Common myeloid progenitor, CD34-positive (primary cell): ENCODE measurements at places on chromosomes 2 and 18.

- no peak for DNase-seq
These were observed 55.2 kb downstream of the ZEB2 start for GRCh38 chr2:144464730-144465129.

- DNase-seq, result no peak
These were observed 899 bp upstream of the GFPT1 start for GRCh38 chr2:69387770-69388481.

- no peak for DNase-seq
These were observed 57.9 kb upstream of the EPAS1 start for GRCh38 chr2:46239175-46239846.

DNA sequence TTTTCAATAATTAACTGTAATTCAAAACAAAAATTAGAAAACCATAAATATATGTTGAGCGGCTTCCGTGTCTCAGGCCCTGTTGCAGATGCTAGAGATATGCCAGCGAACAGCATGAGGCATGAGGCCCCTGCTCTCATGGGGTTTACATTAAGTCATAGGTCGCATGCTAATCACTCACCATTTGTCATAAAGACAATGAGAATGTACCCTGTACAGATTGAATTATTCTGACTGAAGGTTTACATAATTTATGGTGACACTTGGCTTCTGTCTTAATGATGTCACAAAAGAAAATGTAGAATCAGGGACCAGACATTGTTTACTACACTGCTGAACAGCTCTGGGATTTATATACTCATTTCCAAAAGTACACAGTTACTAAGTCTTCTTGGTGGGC is 5.9 kb upstream of the VAPA start:
- DNase-seq, result no peak

DNA sequence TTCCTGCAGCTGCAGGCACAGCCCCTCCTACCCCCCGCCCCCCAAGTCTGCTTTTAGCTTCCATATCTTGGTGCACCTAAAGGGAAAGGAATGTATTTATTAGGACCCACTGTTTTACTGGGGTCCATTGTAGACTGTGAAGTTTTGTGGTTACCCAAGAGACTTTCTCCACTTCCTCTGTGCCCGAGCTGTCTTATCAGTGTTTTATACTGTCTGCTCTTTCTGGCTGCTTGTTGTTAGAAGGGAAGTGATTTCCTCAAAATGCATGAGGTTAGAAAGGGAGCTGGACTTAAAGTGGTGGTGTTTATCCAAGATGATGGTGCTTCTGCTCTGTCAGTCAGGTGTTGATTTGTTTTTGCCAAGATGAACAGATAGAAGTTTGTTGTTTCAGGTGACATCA is 85.0 kb downstream of the PTH2R start:
- DNase-seq, result peak; percentile 72

DNA sequence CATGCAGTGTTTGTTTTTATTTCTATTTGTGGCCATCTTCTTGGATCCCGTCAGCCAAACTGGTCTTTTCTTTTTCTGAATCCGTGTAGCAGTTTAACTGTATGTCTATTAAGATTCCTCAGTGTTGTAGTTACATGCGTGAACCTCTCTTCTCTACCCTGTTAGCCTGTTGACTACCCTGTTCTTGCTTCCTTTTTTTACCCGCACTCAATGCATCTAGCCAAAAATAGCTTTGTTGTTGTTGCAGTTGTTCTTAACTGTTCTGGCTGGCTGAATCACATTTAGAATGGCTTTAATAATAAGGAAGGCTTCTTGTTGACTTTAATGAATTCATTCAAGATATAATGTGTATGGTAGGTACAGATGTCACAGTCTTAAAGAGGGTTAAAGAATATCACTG is 137.1 kb downstream of the LCLAT1 start:
- peak; percentile 30 for DNase-seq

GRCh38 chr18:22816266-22817176 is 116.6 kb upstream of the RBBP8 start:
- no peak for DNase-seq

GRCh38 chr18:13112982-13113381 is 105.6 kb upstream of the LDLRAD4 start:
- peak; percentile 30 for DNase-seq

DNA sequence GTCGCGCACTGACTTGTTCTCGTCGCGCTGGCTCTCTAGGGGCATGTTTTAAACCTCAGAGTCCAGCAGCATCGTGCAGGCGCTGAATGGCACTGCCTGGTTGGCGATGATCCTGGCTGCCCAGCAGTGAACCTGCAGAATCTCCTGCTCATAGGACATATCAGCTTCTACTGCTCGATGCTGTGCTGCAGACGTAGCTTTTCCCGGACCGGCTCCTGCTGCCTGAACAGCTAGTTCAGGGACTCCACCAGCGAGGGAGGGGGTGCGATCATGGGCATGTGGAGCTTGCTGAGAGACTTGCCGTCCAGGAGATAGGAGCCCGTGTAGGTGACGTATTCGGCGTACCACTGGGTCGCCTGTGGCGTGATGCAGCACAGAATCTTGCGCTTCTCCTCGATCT is 890.0 kb upstream of the LRRTM1 start:
- no peak for DNase-seq

- DNase-seq, result no peak
These were observed 9.0 kb downstream of the TEX51 start for GRCh38 chr2:126907671-126908070.

DNA sequence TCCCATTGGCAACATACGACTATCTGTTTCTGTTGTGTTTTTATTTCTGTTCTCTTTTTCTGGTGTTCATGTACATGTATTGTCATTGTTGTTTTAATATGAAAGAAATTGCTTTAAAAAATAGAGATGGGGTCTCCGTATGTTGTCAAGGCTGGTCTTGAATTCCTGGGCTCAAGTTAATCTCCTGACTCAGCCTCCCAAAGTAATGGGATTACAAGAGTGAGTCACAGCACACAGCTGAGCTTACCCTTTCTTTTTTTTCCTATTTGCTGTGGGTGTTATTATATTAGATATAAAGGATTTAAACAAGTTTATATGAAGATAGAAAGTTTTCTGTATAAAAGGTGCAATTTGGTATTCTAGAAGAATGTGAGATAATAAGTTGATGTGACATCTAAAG is 554.6 kb downstream of the DSC3 start:
- DNase-seq, result no peak

DNA sequence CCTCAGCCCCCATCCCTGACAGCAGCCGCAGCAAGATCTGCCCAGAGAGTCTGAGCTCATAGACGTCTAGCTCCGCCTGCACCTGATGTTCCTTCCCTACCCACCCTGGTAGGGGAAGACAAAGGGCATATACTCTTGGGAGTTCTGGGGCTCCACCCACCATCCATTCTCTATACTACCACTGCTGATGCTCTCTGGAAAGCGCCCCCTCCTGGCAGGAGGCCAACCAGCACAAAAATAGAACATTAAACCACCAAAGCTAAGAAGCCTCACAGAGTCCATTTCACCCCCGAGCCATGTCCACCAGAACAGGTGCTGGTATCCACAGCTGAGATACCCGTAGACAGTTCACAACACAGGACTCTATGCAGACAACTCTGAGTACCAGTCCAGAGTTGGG is 662.6 kb upstream of the FAM98A start:
- DNase-seq, result no peak

DNA sequence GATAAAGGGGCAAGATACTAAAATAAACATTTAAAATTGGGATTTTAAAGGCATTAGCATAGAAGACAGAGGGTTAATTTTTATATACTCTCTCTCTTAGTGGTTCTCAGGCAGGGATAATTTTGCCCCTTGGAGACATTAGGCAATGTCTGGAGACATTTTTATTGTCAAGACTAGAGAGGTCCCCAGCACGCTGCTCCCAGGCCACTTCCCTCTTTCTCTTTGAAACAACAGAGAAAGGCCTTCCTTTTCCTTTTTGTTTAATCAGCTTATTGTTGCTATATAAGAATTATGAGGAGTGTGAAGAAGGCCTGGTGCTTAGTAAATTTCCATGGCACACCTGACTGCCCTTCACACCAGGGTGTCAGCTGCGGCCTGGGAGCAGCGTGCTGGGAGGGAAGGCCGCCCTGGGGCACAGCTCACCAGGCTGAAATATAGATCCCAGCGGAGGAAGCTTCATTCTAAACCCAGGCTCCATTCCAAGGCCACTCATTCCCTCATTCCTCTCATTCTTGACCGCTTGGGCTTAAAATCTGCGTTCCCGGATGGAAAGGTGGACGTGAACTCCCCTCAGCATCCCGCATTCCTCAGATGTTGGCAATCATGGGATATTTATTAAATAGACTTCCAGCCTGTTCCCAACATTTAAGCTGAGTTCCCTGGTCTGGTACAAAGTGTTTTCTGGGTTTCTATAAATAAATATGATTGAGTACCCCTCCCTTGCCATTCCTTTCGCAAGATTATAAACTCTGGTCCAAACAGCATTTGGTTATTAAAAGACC is 22.5 kb downstream of the SLC14A2 start:
- no peak for DNase-seq

DNA sequence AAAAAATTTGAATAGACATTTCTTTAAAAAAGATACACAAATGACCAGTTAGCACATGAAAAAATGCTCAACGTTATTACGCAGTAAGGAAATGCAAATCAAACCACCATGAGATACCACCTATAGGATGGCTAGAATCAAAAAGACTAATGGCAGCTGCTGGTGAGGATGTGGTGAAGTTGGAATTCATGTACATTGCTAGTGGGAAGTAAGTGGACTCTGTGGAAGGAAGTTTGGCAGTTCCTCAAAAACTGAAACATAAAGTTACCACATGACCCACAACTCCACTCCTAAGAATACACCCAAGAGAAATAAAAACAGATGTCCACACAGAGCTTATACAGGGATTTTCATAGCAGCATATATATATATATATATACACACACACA is 51.2 kb downstream of the MBP start:
- peak; percentile 86 for DNase-seq

DNA sequence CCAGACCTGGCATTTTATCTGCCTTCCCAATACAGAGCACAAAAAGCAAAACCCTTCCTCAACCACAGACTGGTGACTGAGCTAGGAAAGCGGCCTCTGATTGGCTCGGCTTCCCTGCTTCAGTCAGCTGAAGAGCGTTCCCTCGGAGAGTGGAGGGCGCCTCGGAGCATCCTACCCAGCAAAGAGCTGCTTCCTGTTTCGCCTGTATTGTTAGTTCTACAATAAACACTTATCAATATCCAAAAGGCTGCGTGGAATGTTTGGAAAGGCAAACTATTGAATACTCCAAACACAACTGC is 125.0 kb downstream of the CACNB4 start:
- DNase-seq, result peak; percentile 45

- peak; percentile 2 for DNase-seq
These were observed 147.7 kb downstream of the TRABD2A start for GRCh38 chr2:84732897-84733778.

- no peak for DNase-seq
These were observed 220.7 kb downstream of the PRKCE start for GRCh38 chr2:45872211-45872610.

- no peak for DNase-seq
These were observed 16.4 kb downstream of the SLC16A14 start for GRCh38 chr2:230052299-230052698.

DNA sequence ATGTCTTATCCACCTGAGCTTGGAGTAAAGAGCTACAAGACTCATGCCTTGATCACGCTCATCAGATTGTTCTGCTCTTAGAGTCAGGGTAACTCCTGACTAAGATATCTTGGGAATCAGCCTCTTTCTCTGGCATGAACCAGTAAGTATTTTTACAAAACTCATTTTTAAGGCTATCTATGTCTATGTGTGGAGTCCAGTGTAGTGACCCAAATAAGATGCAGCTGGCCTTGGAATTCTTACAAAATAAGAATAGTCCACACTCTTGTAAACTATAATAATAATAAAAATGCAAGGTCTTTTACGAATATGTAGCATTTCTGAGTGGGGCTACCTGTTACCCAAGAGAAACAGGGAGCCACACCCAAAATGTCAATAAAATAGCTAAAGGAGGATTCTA is 498.3 kb upstream of the SYT4 start:
- DNase-seq, result no peak

- no peak for DNase-seq
These were observed 1523.7 kb upstream of the PIK3C3 start for GRCh38 chr18:40431071-40431985.

- DNase-seq, result peak; percentile 86
These were observed 7.2 kb downstream of the AGAP1 start for GRCh38 chr2:235500761-235501672.

GRCh38 chr2:219453671-219454590 is 19.3 kb downstream of the SPEG start:
- DNase-seq, result no peak

GRCh38 chr2:47087051-47087450 is 68.1 kb downstream of the STPG4 start:
- no peak for DNase-seq

DNA sequence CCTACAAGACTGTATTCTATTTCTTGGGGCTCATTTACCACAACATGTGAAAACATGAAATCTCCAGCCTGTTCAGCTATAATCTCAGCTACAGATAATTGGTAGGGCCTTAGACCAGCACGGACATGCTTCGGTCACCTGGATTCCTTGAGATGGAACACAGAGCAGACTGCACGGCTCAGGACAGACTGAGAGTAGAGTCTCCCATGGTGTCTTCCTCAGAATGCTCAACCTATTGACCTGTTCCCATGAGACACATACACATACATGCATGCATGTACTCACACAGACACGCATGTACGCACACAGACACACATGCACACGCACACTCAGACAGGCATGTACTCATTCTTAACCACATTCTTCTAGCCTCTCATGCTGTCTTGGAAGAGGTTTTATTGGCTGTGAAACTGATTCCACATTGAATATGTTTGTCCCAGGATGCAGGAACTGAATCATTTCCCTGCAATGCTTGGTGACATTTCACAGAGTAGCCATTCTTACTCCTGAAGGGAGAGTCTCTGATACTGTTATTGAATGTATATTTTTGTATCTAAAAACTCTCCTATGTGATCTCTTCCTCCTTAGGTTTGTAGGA is 23.5 kb upstream of the BZW1 start:
- DNase-seq, result no peak

- no peak for DNase-seq
These were observed 294.5 kb upstream of the NT5C1B start for GRCh38 chr2:18883616-18884456.

DNA sequence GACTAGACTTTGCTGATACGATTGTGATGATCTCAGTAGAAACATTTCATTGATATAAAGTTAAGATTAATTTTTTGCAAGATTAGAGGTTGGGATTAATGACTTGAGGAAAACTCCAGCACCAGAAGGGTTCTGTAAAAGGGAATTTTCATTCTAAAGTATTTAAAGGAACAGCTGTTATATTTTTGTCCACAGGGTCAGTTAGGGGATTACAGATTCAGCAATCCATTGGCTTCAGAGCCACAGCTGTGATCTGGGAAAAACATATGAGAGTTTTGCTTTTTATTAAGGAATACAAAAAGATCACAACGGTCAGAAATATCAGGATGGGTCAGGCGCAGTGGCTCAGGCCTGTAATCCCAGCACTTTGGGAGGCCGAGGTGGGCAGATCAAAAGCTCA is 19.6 kb upstream of the REV1 start:
- DNase-seq, result no peak

GRCh38 chr2:34474646-34475045 is 875.5 kb upstream of the FAM98A start:
- DNase-seq, result no peak

GRCh38 chr2:200585730-200586643 is at the start of gene AOX1:
TSS of gene AOX1 (plus strand) at chr2:200586014. CDS start at chr2:200586109, 95 bp downstream.
- peak; percentile 41 for DNase-seq
